Cortex of kidney (tissue), 1 donor: ENCODE measurements at places on chromosomes 7 and 10.

DNA sequence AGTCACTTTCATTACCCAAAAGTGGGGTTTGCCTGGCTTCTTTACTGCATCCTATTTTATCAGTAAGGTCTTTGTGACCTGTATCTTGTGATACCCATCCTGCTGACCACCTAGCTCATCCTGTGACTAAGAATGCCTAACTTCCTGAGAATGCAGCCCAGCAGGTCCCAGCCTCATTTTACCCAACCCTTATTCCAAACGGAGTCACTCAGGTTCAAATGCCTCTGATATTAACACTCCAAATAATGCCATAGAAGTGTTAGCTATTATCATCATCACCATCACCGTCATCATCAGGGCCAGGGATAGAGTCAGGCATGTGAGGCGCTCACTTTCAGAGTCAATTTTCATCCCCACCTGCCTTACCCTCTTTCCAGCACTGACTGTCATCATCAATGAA lies 85.5 kb downstream of the SLC16A9 start:
- no peak for DNase-seq

GRCh38 chr10:21527598-21528235 lies 2.2 kb upstream of the SKIDA1 start:
- DNase-seq: no peak

- DNase-seq: no peak
Observed at GRCh38 chr10:93498166-93498565, 1.8 kb downstream of the CEP55 start.

DNA sequence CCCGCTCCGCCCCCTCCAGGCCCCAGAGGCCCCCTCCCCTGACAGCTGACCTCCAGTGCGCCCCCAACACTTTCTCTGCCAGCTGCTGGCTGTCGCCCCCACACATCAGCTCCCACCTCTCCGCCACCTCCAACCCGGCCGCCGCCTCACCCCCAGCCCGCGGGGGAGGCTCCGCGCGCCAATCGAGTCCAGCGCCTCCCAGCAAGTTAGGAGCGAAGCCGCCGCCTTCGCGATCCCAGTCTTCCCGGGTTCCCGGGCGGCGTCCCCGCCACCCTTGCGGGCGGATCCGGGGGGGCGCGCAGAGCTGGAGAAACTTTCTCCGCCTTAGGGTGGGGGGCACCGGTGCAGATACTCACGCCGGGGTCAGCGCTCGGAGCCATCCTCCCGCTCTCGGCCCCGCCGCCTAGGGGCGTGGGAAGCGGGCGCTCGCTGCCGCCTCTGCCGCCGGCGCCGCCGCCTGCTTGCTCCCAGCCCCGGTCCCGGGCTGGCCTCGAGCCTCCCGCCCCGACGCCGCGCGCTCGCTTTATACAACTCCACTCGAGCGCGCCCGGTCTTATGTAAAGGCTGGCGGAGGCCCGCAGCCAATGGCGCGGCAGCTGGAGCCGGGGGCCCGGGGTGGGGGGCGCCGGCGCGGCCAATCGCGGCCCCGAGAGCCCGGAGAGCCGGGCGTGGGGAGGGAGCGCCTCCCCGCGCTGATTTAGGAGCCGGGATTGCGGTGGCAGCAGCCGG lies at the start of gene CRTAC1:
CRTAC1 (minus strand) TSS at position 529 of the 729 bp plus-strand sequence; CDS start at position 380, 149 bp downstream.
- no peak for DNase-seq

GRCh38 chr7:91034459-91035368 lies 229.5 kb upstream of the FZD1 start:
- no peak for DNase-seq

DNA sequence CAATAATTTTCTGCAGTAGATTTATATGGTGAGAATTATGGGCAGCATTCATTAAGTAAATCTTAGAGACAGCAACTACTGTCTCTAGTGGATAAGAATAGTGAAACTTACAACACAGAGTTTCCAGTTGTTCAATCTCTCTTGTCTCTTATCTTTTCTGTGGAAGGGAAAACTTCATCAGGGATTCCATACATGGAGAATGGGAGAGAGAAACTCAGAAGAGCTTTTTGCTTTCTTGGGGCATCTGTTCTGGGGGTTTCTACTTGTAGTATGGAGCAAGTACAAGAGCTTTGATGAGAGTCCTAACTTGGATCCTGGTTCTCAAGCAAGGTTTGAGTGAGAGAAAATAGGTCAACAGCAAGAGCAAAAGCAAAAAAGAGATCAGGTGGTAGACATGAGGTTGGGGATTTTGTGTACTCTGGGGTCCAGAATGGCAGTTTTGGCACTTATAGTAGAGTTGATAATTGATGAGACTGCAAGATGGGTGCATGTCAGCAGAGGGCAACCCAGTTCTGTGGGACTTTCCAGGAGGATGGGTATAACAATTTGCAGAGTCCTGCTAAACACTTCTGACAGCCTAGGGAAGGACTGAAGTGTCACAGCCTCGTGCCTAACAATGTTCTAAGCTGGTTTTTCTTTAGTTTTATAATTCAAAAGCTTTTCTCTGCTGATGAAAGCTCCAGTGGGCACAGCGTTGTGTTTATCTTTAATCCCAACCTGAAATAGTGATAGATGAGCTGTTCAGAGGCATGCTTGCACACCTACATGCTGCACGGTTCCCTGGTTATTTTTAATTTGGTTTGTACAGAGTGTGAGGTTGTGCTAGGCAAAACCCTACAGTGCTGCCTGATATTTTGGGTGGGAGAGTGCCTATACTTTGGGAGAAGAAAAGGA lies 32.0 kb upstream of the STRIP2 start:
- DNase-seq: no peak

GRCh38 chr7:17195576-17195975 lies 102.9 kb upstream of the AHR start:
- no peak for DNase-seq

- DNase-seq: no peak
Observed at GRCh38 chr7:91348711-91349110, 84.5 kb downstream of the FZD1 start.

DNA sequence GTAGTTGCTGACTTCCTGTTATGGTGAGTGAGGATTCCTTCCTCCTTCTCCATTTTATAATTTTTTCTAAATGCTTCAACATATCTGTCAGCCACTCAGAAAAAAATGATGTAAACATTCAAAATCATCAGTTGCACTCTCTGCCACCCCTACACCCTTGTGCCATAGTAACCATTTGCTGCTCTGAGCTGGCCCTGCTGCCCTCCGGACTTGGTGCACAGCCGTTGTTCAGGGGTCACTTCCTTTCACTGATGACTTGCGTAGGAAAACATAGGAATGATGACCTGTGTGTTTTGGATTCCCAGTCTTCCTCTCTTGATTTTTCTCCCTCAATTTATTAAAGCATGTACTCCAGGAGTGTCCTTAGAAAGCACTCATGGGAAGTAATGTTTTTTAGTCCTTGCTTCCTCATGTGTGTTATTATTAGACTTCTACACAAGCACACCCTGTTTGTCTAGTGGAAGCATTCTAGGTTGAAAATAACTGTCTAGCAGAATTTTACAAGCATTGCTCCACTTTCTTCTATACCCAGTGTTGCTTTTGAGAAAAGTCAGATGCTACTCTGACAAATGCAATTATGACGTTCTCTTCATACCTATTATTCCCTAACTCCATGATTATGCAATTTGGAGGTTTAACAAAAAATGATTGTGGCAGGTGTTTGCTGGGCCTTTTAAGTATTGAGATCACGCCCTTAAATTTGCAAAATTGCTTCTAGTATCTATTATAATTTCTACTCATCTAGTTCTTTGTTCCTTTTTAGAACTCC lies 62.6 kb upstream of the MTPN start:
- DNase-seq: no peak

- DNase-seq: no peak
Observed at GRCh38 chr7:24715661-24716479, 41.4 kb downstream of the GSDME start.

- no peak for DNase-seq
Observed at GRCh38 chr10:27660268-27660667, 85.4 kb downstream of the MKX start.

GRCh38 chr7:41203542-41203941 lies 499.3 kb downstream of the INHBA start:
- DNase-seq: no peak

- DNase-seq: no peak
Observed at GRCh38 chr7:5625938-5626337, 155.5 kb downstream of the RNF216 start.

- no peak for DNase-seq
Observed at GRCh38 chr7:155184923-155185322, 112.8 kb upstream of the INSIG1 start.

DNA sequence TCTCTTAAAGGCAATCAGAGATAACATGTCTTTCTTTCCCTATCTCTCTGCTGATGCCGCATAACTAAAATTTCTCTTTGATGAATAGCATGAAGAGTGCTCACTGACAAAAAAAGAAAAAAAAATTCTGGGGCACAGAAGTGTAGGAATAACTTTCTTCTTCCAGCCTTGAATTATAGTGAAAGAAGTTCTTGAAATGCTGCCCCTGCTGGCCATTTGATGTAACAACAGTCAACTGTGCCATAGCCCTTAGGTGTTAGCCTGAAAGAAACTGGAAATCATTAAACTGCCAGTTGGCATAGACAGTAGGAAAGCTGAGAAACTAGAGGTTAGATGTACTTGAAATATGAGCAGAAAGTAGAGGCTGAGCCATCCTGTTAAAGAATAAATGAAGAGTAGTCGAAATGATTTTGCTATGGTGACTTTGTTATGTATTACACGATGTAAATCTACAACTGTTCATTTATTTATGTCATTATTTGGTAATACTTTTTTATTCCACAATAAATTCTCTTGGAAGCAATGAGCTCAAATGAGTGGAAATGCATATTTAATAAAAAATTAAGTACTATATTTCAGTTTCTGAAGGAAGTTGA lies 48.3 kb upstream of the FAM171A1 start:
- no peak for DNase-seq

- no peak for DNase-seq
Observed at GRCh38 chr10:72194949-72195348, 20.9 kb upstream of the ANAPC16 start.

GRCh38 chr7:114622221-114622620 lies 207.6 kb downstream of the FOXP2 start:
- DNase-seq: no peak

GRCh38 chr10:59891936-59892335 lies 14.4 kb downstream of the CCDC6 start:
- no peak for DNase-seq

DNA sequence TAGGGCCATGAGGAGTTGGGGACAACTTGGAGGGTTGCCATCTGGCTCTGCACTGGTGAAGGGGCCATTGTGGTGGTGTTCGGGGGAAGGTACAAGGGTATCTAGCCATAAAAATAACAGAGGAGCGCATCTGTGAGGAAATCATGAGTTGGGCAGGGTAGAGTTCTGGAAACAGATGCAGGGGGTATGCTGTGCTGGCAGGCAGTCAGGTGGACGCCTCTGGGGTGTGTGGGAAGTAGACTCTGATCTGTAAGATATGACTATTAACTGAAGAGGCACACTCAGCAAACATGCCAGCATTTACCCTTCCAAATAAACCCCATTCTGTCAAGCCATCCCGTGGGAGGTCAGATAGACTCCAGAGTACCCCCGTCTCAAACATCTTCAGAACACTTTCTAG lies 79.8 kb downstream of the CLEC2L start:
- DNase-seq: no peak

DNA sequence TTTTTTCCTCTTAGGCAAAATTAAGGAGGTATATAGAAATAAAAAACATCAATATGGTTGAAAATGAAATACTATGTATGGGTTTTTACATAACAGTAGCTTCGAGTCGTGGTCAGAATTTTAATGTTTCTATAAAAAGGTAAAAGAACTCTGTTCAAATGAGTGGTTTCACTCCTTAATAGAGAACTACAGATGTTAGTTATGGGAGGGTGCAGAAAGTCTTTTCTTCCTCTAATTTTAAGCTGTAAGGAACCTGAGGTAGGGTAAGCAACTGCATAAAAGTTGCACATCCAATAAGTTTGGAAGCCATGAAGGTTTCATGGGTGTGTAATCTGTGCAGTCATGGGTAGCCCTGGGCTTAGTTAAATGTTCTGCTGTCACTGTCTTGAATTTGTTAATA lies 141.3 kb downstream of the SUGCT start:
- DNase-seq: no peak

- no peak for DNase-seq
Observed at GRCh38 chr10:68934994-68935393, 21.0 kb upstream of the DDX21 start.

GRCh38 chr10:30386801-30387588 lies 37.9 kb upstream of the MTPAP start:
- no peak for DNase-seq

DNA sequence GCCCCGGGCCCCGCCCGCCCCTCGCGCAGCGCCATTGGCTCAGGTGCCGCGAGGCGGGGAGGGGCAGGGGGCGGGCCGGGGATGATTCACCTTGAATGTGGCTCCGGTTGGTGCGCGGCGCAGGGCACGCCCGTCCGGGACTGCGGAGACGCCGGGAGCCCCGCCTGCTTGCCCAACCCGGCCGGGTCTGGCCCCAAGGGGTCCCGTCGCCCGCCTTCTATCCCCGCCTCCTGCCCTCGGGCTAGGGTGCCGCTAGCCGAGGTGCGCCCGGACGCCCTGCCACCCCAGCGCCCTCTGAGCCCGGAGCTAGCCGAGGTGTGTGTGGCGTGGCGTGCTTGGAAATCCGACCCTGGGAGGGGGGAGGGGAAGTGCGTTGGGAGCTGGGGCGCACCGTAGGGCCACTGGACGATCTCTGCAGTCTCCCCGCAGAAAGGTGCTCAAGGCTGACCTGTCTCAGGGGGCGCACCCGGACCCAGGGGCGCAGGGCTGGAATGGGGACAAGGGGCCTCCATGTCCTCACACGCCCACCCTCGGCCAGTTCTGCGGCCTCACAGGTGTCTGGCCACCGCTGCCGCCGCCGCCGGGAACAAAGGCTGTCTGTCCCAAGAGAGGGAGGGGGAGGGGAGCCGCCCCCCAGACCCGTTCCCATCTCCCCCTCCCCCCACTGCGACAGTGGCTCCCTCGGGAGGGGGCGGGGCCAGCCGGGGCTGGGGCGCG lies 168.9 kb downstream of the NRF1 start:
- DNase-seq: no peak

DNA sequence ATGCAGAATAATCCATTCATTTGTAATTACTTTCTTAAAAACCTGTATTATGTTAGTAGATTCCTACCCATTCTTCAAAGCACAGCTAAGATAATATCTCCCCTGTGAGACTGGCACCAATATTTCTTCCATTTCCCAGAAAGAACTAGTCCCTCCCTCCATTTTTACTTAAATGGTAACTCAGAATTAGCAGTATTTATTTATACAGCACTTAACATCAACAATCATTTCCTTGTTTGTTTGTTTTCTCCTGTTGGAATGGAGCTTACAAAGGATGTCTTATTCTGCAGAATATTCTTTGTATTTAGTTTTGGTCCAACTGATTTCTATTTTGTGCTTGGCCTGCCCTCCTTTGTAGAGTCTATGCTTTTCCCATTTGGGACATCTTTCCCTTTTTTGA lies 32.1 kb upstream of the PTPN12 start:
- no peak for DNase-seq

- no peak for DNase-seq
Observed at GRCh38 chr10:96964131-96964530, 132.0 kb downstream of the LCOR start.

GRCh38 chr10:48251152-48251524 lies 23.4 kb downstream of the FRMPD2 start:
- DNase-seq: no peak

- no peak for DNase-seq
Observed at GRCh38 chr7:2838873-2839578, 5.1 kb downstream of the GNA12 start.

GRCh38 chr7:64908358-64908757 lies 5.3 kb downstream of the ZNF273 start:
- DNase-seq: no peak
